Neural crest cell (in vitro differentiated cells): ENCODE measurements at places on chromosomes 12 and 14. TPM values are rescaled to one million over a fixed set of nuclear protein-coding genes. Genes with fewer than 3 reads are reported as not detected.
A peak's percentile ranks its signal among the peaks of the same experiment; 100 is the strongest.

DNA sequence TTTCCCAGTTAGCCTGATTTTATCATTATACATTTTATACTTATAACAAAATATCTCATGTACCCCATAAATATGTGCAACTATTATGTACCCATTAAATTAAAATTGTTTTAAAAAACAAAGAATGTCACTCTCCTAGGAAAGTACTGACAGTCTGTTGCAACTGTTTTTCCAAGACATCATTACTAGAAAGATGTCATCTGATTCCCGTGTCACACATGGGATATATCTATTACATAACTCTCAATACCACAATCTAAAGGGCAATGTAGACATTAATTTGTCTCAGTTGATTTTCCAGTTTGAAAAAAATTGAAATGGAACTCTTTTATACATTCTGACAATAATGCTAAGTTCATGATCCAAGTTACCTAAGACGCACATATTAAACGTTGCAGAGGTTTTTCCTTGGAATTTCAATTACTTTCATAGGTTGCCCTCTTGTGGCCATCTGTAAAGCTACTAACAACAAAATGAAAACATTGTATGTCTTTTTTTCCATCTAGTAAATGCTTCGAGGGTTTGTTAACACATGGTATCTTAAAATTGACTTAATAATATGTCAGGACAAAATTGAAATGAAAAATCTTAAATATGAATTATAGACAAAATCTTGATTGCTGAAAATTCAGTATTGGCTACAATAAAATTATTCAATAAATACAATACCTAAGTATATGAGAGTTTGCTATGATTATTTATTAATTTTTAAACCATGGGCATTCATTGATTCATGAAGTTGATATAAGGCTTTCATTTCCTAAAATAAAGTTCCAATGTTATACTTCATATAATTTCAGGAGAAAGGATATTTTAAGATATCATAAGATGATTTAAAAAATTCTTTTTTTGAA, 131.6 kb downstream of the PPFIA2 start:
- H3K27ac ChIP-seq: no peak overlapping the region
- peaks cover 9% of the 10 kb centered on the region for H3K27me3 ChIP-seq
- no peaks in the 10 kb centered on the region for H3K4me1 ChIP-seq
- no peak overlapping the region for H3K4me3 ChIP-seq

GRCh38 chr14:39873791-39874190, 441.6 kb upstream of the FBXO33 start:
- H3K27me3 ChIP-seq: no peaks in the 10 kb centered on the region
- DNase-seq: no peak
- H3K4me3 ChIP-seq: no peak overlapping the region
- no peak overlapping the region for H3K27ac ChIP-seq
- H3K36me3 ChIP-seq: no peaks in the 10 kb centered on the region

DNA sequence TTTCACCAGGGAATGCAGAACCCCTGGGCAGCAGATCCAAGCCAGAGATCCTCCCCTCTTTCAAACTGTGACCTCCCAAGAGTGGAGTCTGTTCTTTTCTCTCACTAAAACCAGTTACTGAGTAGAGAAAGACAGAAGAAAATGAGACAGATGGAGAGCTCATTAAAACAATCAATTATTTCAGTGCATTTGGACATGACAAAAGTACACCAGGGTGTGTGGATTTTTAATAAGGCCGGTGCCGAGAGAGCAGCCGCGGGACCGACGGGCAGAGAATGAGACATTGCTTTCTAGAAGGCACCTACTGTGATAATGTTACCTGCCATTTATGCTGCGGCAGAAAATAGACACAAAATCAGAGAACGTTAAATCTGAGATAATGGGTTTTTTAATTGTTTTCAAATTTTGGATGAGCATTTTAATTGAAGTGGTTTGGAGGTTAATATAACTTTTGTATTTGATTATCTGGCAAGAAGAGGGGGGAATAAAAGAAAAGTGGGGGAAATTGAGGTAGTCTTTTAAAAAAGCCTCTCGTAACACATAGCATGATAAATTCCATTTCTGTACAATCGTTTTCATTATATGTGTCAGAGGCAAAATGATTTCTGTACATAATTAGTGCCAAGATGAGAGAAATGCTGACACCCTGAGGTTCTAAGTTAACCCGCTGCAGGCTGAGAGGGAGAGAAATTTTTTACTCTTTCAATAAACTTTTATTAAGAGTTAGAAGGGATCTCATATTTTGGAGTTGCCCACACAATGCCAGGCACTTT, 70.8 kb downstream of the HSPB8 start:
- peaks cover 12% of the 10 kb centered on the region for H3K27me3 ChIP-seq
- no peak for DNase-seq
- no peak overlapping the region for H3K27ac ChIP-seq
- no peak overlapping the region for H3K4me3 ChIP-seq
- H3K36me3 ChIP-seq: no peaks in the 10 kb centered on the region
- H3K4me1 ChIP-seq: no peaks in the 10 kb centered on the region

DNA sequence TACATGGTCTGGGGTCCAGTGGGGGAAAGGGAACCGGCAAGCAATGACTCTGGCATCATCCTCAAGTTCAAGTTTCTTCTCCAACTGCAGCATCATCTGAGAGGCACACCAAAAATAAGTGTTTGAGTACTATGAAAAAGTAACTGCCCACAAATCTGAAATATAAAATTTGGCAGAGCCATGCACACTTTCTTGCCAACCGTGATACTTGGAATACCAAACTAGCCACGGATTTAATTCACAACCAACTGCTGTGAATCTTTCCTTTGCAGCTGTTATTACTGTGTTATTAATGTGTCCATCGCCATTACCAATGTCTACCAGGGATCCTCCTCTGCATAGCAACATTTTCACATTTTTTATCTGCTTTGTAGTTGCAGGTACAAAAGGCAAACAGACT, 74.6 kb downstream of the GXYLT1 start:
- H3K4me1 ChIP-seq: no peaks in the 10 kb centered on the region
- no peak for DNase-seq
- H3K27me3 ChIP-seq: no peaks in the 10 kb centered on the region
- no peak overlapping the region for H3K27ac ChIP-seq
- peaks cover 35% of the 10 kb centered on the region for H3K36me3 ChIP-seq
- H3K4me3 ChIP-seq: no peak overlapping the region

DNA sequence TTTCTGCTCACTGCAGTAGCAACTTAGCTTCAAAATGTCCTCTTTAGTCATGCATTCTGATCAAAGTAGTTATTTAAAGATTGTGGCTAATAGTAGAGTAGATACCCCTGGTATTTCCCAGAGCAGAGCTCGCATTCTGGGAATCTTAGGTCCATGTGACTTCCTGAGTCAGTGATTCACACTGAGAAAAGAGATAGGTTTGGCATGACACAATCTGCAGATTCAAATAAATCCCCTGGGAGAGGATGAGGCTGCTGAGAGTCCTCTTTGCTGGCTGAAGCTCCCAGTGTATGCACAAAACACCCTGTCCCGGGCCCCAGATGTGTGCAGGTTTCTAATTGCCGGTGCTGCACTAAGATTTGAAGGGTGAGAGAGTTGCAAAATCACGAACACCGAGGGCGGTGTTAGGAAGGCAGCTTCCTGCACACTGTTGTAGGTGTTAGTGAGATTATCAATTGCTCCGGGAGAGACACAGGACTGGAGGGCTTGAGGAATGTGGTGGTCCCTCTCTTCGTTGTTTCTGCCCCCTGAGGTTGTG, 233.2 kb downstream of the NRXN3 start:
- peaks cover 77% of the 10 kb centered on the region for H3K27me3 ChIP-seq
- no peak for DNase-seq
- no peaks in the 10 kb centered on the region for H3K36me3 ChIP-seq

- H3K27me3 ChIP-seq: no peaks in the 10 kb centered on the region
- no peak overlapping the region for H3K4me3 ChIP-seq
- no peaks in the 10 kb centered on the region for H3K4me1 ChIP-seq
- no peak overlapping the region for H3K27ac ChIP-seq
These were observed 113.8 kb downstream of the KCNK10 start for GRCh38 chr14:88209273-88209672.

DNA sequence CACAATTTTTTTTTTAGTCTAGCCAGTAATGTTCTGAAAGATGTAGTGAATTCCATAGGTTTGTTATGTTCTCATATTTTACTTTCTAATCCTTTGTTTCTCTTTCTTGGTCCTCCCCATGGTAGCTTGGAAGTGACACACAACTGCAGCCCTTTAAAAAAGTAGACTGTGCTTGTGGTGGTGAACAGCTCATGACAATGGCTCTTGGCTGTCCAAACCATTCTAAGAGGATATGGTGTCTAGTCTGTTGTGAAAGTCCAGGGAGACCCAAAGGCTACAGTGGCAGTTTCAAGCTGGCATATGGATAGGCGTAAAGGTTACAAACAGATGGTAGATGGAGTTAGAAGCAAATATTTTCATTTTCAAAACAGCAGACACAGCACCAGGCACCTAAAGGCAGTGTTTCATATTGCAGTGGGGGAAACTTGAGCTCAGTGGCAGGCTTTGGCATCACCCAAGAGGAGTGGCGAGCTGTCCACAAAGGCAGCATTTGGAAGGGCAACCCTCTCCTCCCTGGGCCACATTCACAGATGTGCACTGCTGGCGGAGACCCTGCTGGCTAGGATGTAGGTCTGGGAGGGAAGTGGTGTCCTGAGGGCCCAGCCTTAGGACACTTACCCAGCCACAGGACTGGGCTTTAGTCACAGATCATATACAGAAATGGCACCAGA, 102.1 kb downstream of the DYRK2 start:
- DNase-seq: no peak
- no peaks in the 10 kb centered on the region for H3K36me3 ChIP-seq
- peaks cover 5% of the 10 kb centered on the region for H3K4me1 ChIP-seq
- H3K27ac ChIP-seq: no peak overlapping the region

GRCh38 chr12:85834378-85834777, 1.8 kb downstream of the RASSF9 start:
- no peak overlapping the region for H3K4me3 ChIP-seq
- peaks cover 9% of the 10 kb centered on the region for H3K4me1 ChIP-seq
- no peaks in the 10 kb centered on the region for H3K36me3 ChIP-seq

GRCh38 chr12:5248230-5248629, 183.7 kb upstream of the NTF3 start:
- H3K4me1 ChIP-seq: peaks cover 20% of the 10 kb centered on the region
- no peak overlapping the region for H3K4me3 ChIP-seq
- no peaks in the 10 kb centered on the region for H3K27me3 ChIP-seq
- DNase-seq: no peak
- no peaks in the 10 kb centered on the region for H3K36me3 ChIP-seq
- no peak overlapping the region for H3K27ac ChIP-seq

GRCh38 chr14:103385929-103386712, 906 bp downstream of the MARK3 start:
- DNase-seq: peak; percentile 12
- peak overlapping the region; percentile 96 for H3K4me3 ChIP-seq

DNA sequence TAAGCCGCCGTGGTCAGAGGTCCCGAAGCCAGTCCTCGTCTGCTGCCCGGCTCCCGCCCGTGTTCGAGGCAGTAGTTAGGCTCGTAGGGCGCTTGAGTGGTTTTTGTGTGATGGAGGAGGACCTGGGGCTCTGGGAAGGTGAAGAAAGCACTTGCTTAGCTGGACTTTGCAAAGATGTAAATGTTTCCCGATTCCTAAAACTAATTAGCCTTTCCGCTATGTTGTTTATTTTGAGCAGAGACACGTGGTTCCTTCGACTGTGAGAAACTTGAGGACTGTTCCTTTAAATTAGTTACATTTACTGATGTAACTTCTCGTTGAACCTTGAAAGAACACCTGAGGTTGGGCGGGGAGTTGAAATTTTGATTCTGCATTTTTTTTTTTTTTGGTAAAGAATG, 33.9 kb downstream of the MIA2 start:
- no peaks in the 10 kb centered on the region for H3K27me3 ChIP-seq
- H3K36me3 ChIP-seq: peaks cover 7% of the 10 kb centered on the region
- no peak for DNase-seq

DNA sequence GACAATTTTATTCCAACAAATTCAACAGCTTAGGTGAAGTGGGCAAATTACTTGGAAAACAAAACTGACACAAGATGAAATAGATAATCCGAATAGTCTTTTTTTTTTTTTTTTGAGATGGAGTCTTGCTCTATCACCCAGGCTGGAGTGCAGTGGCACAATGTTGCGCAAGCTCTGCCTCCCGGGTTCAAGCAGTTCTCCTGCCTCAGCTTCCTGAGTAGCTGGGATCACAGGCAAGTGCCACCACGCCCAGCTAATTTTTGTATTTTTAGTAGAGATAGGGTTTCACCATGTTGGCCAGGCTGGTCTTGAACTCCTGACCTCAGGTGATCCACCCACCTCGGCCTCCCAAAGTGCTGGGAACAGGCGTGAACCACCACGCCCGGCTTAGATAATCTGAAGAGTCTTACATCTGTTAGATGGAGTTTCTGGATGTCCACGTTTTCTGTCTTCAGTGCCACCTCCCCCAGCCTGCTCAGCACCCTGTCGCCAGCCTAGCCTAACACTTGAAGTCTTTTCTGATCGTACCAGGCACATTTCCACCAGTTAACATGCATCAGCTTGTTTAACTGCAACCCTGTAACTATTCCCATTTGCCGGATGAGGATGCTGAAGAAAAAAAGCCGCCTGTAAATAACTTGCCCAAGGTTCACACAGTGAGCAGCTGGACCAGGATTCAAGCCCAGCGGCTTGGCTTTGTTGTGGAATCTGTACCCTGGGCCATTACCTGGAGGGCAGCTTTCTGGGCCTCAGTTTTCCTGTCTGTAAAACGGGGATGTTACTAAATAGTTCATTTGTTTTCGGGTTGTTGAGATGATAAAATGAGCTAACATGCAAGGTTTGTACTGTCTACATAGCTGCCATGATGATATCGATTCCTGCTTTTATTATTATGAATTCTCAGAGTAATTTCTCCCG, 26.4 kb downstream of the FBRSL1 start:
- no peak overlapping the region for H3K4me3 ChIP-seq
- no peak overlapping the region for H3K27ac ChIP-seq
- H3K27me3 ChIP-seq: no peaks in the 10 kb centered on the region
- H3K36me3 ChIP-seq: peaks cover 23% of the 10 kb centered on the region
- peaks cover 13% of the 10 kb centered on the region for H3K4me1 ChIP-seq

DNA sequence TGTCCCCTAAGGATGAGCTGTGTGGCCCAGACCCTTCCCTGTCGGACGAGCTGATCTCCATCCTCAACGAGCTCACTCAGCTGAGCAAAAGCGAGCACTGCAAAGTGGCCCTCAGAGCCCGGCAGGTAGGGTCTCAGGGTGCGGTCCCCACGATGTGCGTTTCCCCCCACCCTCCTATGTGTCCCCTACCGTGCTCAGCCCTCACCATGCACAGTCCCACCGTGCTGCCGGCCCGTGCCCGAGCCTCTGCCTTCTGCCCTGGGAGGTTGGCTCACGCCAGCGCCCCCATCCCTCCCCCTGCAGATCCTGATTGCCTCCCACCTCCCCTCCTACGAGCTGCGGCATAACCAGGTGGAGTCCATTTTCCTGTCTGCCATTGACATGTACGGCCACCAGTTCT, 86.6 kb downstream of the FOXN4 start:
- no peaks in the 10 kb centered on the region for H3K4me1 ChIP-seq
- no peaks in the 10 kb centered on the region for H3K27me3 ChIP-seq
- no peak overlapping the region for H3K27ac ChIP-seq
- no peak overlapping the region for H3K4me3 ChIP-seq
- H3K36me3 ChIP-seq: no peaks in the 10 kb centered on the region

GRCh38 chr12:57640175-57641042, 7.4 kb upstream of the B4GALNT1 start:
- no peak for DNase-seq
- no peaks in the 10 kb centered on the region for H3K4me1 ChIP-seq
- H3K27ac ChIP-seq: no peak overlapping the region
- H3K36me3 ChIP-seq: peaks cover 3% of the 10 kb centered on the region
- H3K4me3 ChIP-seq: no peak overlapping the region

The TAMALIN gene
- 23.2 and 24.2 TPM in 2 replicates for total RNA-seq

The CIDEB gene
- total RNA-seq: not detected in 2 replicates

The BDKRB1 gene
- total RNA-seq: not detected in 2 replicates

The INSM2 gene
- 0.09 TPM in 1 of 2 replicates, not detected in the other for total RNA-seq

The KRT73 gene
- not detected in 2 replicates for total RNA-seq

The FGD4 gene
- 35.8 and 38.2 TPM in 2 replicates for total RNA-seq

The FLRT2 gene
- total RNA-seq: 13.5 and 14.9 TPM in 2 replicates
